Activated T-helper 1 cell treated with anti-CD3 and anti-CD28 coated beads, Interleukin-12 subunit alpha, Interleukin-12 subunit beta, Interleukin-2, Interleukin-4 antibody, amounts not matched to agents 30 ng/mL and 10 ng/mL and 1 ng/mL, durations not matched to agents 14 hours and 24 hours and 36 hours (primary cell): ENCODE measurements at places on chromosomes 1 and 21. TPM values are rescaled to one million over a fixed set of nuclear protein-coding genes. Genes with fewer than 3 reads are reported as not detected.
A peak's percentile ranks its signal among the peaks of the same experiment; 100 is the strongest.

DNA sequence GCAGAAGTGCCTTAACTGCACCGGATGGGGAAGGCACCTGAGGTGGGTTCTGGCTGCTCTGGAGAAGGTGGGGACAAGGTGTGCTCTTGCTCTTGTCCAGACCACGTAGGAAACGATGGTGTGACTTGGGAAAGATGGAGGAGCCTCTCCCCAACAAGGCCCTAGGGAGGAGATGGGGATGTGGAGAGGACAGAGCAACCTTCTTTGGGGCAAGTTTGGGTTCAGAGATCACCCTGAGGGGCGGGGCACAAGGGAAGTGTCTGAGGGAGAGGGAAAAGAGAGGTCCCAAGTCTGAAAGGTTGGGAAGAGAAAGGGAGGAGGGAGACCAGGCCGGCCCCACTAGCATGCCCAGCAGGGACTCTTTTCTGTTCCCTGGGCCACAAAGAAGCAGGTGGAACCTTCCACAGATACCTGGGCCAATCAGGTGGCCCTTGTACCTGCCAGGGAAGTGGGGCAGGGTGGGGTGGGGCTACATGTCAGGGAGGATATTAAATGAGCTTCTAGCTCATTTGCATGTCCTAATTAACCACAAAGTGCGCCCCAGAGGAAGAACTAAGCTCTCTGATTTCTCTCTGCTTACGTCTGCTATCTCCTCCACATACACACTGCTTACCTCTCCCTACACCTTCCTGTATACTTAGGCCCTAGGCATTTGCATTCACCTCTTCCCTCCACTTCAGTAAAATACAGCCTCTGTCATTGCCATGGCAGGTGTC lies 15.9 kb downstream of the INKA2 start:
- DNase-seq: no peak
- no peak overlapping the region for H3K4me3 ChIP-seq
- H3K27me3 ChIP-seq: peaks cover 2% of the 10 kb centered on the region
- no peaks in the 10 kb centered on the region for H3K36me3 ChIP-seq
- H3K4me1 ChIP-seq: no peaks in the 10 kb centered on the region
- H3K27ac ChIP-seq: no peak overlapping the region

DNA sequence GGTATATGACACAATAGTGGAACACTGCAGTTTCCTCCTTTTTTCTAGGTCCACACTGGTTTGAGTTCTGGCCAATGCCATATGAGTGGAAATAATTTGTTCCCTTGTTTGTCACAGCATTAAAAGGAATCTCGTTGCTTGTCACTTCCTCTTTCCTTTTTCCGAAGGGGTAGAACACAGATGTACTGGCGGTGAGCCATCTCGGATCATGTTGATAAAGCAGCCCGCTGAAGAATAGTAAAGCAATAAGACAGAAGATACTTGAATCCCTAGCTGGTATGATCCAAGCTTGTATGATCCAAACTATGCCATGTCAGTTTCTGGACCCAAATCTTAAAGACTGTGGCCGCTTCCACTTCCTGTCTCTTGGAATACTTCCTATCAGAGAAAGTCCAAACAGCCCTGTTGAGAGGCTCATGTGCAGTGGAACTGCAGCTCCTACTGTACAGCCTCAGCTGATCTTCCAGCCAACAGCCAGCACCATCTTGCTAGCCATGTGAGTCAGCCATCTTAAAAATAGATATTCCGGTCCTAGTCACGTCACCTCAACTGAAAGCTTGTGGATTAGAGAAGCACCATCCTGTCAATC lies 40.3 kb downstream of the CFHR5 start:
- H3K4me3 ChIP-seq: no peak overlapping the region
- H3K36me3 ChIP-seq: no peaks in the 10 kb centered on the region
- no peaks in the 10 kb centered on the region for H3K4me1 ChIP-seq
- no peak overlapping the region for H3K27ac ChIP-seq
- DNase-seq: no peak

DNA sequence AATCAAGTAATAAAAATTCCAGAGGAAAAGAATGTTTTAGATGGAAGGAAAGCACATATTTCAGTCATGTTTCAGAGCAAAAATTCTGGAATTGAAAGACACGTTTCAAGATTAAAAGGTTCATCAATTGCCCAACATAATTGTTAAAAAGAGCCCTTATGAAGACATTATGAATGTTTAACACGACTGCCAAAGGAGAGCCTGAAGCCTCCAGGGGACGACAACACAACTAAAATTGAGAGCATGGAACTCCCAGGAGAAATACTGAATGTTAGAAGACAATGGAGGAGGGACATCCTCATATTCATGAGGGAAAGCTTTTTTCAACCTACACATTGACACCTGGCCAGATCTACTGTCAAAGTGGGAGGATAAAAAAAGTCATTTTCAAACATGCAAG lies 16.0 kb downstream of the OR2T11 start:
- H3K4me3 ChIP-seq: no peak overlapping the region
- H3K27me3 ChIP-seq: no peaks in the 10 kb centered on the region
- DNase-seq: no peak
- no peaks in the 10 kb centered on the region for H3K36me3 ChIP-seq

DNA sequence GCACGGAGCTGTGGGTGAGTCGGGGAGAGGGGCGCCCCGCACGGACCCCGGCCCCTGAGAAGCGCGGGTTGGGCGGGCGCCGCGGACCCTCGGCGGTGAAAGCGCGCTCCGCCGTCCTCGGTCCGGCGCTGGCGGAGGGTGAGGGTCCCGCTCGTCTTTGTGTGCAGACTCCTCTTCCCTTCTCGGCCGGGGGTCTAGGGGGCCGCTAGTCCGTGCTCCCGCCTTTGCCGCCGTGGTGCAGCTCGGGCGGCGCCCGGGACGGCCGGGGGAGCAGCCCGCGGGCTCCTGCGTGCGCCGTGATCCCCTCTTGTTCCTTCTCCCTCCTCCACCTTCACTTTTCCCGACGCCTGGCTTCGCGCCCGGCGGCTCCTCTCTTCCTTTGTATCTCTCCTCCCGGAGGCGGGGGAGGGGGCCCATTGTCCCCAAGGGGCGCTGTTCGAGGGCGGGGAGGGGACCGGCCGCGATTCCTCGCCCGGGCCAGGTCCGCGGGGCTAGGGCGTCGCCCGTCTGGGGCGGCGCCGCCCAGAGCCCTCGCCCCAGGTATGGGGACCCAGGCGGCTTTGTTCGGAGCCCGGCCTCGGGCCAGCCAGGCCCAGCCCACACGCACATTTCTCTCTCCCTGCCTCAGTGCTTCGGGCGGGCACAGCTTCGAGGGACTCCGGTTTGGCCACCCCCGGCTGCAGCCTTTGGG lies 519 bp downstream of the FNBP1L start:
- DNase-seq: no peak
- no peaks in the 10 kb centered on the region for H3K36me3 ChIP-seq
- peaks cover 68% of the 10 kb centered on the region for H3K27me3 ChIP-seq

DNA sequence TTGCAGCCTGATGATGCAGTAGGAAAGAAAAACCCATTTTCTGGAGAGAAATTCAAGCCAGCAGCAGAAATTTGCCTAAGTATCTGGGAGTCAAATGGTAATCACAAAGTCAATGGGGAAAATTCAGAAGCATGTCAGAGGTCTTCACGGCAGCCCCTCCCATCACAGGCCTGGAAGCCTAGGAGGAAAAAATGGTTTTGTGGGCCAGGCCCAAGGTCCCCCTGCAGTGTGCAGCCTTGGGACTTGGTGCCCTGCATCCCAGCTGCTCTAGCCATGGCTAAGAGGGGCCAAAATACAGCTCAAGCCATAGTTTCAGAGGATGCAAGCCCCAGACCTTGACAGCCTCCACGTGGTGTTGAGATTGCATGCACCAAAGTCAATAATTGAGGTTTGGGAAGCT lies 334.8 kb downstream of the PTBP2 start:
- no peak overlapping the region for H3K27ac ChIP-seq
- no peaks in the 10 kb centered on the region for H3K4me1 ChIP-seq
- no peaks in the 10 kb centered on the region for H3K36me3 ChIP-seq
- H3K27me3 ChIP-seq: peaks cover 2% of the 10 kb centered on the region

DNA sequence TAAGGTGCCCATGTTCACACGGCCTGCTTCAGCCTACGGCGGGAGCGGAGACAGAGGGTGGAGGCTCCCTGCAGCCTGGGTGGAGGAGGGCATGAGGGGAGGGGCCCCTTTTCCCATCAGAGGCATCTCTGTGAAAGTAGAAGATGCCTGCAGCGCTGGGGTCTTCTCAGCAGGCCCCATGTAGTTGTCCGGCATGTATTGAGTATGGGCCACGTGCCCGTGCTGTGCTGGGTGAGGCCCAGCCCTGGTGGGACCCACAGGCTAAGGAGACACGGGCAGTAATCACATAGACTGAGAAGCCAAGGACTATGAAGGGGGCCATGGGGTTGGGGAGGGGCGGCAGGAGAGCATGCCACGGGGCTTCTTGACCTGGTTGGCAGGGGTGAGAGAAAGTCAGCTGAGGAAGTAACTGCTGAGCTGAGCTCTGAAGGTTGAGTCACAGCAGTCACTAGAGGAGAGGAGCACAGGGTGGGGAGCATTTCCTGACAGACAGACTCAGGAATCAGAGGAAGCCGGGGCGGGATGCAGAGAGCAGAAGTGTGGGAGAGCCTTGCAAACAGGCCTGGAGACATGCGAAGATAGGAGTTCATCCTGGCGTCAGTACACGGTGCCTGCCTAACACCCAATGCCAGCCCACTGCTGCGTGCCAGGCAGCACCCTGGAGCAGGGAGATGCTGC lies 21.6 kb downstream of the PSEN2 start:
- no peaks in the 10 kb centered on the region for H3K27me3 ChIP-seq
- H3K4me1 ChIP-seq: no peaks in the 10 kb centered on the region
- no peak for DNase-seq
- peaks cover 19% of the 10 kb centered on the region for H3K36me3 ChIP-seq

DNA sequence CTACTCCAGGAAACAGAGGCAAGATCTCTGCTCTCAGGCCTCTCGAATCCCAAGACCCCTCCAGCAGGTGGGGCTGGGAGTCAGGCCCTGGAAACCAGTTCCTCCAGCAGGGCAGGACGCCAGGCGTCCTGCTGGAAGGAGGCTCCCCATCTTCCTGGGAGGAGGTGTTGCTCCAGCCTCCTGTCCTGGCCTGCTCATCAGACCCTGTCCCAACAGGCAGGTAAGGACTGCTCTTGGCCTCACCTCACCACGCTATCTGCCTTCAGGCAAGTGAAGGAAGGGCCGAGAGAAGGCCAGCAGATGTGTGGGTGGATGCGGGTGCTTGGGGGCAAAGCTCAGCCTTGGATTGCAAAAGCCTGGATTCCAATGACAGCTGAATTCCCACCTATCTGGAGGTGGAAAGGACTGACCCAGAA lies 82.9 kb downstream of the SSBP3 start:
- peaks cover 10% of the 10 kb centered on the region for H3K36me3 ChIP-seq
- DNase-seq: no peak
- no peak overlapping the region for H3K27ac ChIP-seq
- H3K4me1 ChIP-seq: peaks cover 29% of the 10 kb centered on the region
- no peaks in the 10 kb centered on the region for H3K27me3 ChIP-seq

DNA sequence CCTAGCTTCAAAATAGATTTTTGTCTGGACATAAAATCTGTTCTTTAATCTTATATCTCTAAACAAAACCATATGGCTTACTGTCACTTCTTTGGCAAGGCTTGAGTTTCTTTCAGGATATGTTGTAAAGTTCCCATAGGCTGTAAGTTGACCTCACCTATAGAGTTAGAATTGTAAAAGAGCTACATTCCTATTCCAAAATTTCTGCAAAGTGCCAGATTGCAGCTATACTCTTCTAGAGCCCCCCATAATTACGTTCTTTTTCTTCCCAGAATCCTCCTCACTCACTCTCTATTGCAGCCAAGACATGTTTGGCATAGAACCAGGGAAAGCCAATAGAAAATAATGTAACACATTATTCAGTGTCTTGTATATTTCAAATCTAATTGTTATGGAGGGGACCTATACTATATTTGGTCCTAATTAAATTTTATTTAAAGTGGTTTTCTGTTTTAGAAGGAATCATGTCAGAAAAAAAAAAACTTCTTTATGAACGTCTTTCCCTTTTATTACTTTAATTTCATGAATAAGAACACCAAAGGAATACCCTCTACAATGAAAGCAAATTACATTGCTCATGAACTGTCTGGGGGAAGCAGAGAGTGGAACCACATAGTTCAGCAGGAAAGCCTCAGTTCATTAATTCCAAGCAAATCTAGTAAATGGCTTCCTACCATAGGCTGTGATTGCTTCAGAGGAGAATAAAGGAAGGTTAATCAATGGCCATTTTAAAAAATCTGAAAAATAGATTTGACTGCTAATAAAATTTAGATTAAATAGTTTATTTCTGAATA lies 22.3 kb downstream of the CTTNBP2NL start:
- no peak overlapping the region for H3K4me3 ChIP-seq
- H3K4me1 ChIP-seq: no peaks in the 10 kb centered on the region
- DNase-seq: no peak
- H3K36me3 ChIP-seq: no peaks in the 10 kb centered on the region
- H3K27ac ChIP-seq: no peak overlapping the region

DNA sequence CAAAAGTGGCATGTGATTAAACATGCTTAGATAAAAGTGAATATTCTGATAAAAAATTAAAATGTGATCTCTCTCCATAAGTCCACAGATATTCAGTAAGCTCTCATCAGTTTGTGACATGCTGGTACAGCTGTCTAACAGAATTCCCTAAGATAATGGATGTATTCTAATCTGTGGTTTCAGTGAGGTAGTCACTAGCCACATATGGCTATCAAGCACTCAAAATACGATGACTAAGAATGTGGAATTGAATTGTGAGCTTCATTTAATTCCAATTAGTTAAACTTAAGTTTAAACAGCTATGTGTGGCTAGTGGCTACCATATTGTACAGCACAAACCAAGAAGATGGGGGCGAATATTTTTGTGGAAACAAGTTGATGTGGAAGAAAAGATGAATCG lies 4.1 kb upstream of the REG4 start:
- H3K27ac ChIP-seq: no peak overlapping the region
- H3K27me3 ChIP-seq: peaks cover 22% of the 10 kb centered on the region
- no peak overlapping the region for H3K4me3 ChIP-seq
- no peak for DNase-seq

- H3K36me3 ChIP-seq: no peaks in the 10 kb centered on the region
- no peaks in the 10 kb centered on the region for H3K4me1 ChIP-seq
- H3K27ac ChIP-seq: no peak overlapping the region
- H3K27me3 ChIP-seq: peaks cover 10% of the 10 kb centered on the region
- H3K4me3 ChIP-seq: no peak overlapping the region
- DNase-seq: no peak
These were observed 413.1 kb downstream of the PTPRU start for GRCh38 chr1:29649189-29650040.

GRCh38 chr1:205535096-205535495 lies 30.6 kb downstream of the CDK18 start:
- peaks cover 4% of the 10 kb centered on the region for H3K27me3 ChIP-seq
- no peaks in the 10 kb centered on the region for H3K36me3 ChIP-seq

DNA sequence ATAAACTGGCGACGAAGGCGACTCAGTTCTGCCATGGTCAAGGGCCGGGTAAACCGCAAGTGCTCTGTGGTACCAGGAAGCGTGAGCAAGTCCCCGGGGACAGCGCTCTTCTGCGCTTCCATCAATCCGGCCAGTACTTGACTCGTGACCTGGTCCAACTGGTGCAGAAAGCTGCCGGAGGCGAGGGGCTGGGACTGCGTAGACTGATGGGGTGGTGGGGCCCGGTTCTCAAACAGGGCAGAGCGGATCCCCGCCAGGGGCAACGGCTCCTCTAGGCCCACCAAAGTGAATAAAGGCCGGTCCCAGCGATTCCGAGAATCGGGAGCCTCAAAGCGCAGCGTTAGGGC lies 852 bp downstream of the KTI12 start:
- no peak for DNase-seq
- peaks cover 39% of the 10 kb centered on the region for H3K4me1 ChIP-seq
- peak overlapping the region; percentile 93 for H3K4me3 ChIP-seq
- no peaks in the 10 kb centered on the region for H3K27me3 ChIP-seq
- H3K36me3 ChIP-seq: peaks cover 39% of the 10 kb centered on the region

C1orf185 gene
- total RNA-seq: not detected in 2 replicates

FAM89A gene
- 23.2 and 28.0 TPM in 2 replicates for total RNA-seq

CGN gene
- total RNA-seq: 0.17 and 0.91 TPM in 2 replicates

PLCH2 gene
- 2.5 and 2.9 TPM in 2 replicates for total RNA-seq

LCE3E gene
- not detected in 2 replicates for total RNA-seq

TSPEAR gene
- total RNA-seq: not detected in 2 replicates
